ENCODE measurements at places on chromosomes 16 and 17. TPM values are rescaled to one million over a fixed set of nuclear protein-coding genes. Genes with fewer than 3 reads are reported as not detected.

DNA sequence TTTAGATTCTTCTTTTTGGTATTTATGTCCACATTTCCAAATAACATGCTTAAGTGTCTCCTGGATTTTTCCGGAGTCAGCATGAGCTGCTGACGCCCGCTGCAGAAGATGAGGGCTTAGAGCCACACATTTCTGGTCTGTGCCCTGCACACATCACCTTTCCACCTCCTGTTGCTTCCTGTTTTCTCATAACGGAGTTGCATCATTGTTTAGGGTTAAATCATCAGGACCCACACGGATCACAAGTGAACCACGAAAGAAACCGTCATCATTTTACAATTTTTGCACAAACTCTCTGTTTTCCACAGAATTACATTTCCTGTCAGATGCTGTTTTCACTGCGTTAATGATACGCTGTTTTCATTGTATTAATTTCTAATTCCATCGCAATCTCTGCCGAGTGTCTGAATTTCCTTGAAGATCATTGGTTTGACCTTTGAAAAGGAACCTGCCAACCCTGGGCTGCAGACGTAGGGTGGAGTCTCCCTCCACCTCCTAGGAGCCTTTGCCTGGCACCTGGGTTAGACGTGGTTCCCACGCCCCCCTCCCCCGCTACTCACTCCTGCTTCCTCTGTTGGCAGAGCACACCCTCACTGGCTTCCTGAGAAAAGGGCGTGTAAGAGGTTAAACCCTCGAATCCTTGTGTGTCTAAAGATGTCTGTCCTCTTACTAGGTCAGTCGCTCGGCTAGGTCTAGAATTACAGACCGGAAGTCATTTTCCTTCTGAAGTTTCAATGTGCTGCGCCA, 68.2 kb downstream of the RNF213 start:
- H3K27ac ChIP-seq: no peak overlapping the region
- no peak for DNase-seq
- no peak overlapping the region for H3K4me3 ChIP-seq
- H3K27me3 ChIP-seq: peaks cover 11% of the 10 kb centered on the region
- H3K36me3 ChIP-seq: peaks cover 63% of the 10 kb centered on the region

- H3K4me3 ChIP-seq: no peak overlapping the region
- no peaks in the 10 kb centered on the region for H3K27me3 ChIP-seq
- DNase-seq: no peak
- H3K4me1 ChIP-seq: no peaks in the 10 kb centered on the region
- H3K36me3 ChIP-seq: no peaks in the 10 kb centered on the region
These were observed 16.3 kb downstream of the HS3ST4 start for GRCh38 chr16:25707982-25708583.

DNA sequence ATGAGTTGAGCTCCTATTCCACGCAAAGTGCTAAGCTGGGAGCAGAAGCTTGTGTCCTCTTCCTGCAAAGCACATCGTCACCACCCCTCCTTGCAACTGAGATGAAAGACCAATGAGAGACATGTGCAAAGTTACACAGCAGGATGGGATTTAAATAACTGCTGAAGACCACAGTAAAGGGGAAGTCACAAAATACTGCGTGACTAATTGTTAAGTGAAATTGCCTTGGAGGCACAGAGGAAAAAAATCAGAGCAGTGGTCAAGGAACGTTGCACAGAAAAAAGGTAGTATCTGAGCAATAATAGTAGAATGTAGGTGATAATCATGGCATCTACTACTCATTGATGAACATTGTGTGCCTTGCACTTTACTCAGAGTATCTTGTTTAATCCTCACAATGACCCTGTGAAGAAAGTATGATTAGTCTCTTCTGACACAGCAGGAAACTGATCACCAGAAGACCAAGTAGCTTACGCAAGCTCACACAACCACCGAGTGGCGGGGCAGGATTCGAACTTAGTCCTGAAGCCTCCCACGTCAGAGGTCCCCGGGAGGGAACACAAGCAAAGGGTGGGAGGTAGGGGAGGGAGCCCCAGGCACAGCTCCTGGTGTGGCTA, 15.4 kb upstream of the MYO18A start:
- no peaks in the 10 kb centered on the region for H3K36me3 ChIP-seq
- no peak overlapping the region for H3K4me3 ChIP-seq
- H3K27me3 ChIP-seq: peaks cover 7% of the 10 kb centered on the region
- no peaks in the 10 kb centered on the region for H3K4me1 ChIP-seq

The TBC1D3G gene
- polyA plus RNA-seq: not detected

The MT3 gene
- not detected for polyA plus RNA-seq

DNA sequence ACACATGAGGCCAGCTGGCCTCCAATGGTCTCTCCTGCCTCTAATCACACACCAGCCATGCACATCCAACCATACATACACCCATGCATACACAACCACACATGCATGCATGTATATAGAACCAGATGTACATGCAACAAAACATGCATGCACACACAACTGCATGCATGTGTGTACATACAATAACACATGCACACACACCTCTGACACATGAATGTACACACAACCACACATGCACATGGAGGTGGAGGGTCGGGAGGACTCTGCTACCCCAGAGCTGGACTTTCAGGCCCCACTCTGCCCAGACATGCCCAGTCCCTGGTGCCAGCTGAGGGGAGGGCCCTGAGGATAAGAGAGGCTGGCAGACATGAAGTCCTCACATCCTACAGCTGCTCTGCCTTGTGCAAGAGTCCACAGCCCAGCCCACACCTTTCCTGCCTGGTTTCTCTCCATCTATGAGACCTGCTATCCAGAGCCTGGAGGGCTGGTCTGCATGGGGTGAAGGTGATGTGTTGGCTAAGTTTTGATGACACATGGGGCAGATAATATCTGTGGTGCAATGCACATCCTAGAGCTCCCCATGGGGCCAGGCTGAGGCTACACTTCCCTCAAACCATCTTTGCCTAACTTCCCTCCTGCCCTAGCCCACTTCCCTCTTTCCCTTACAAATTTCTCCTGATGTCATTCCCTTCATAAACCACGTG, 50.9 kb upstream of the SDK2 start:
- no peak overlapping the region for H3K27ac ChIP-seq
- no peak overlapping the region for H3K4me3 ChIP-seq
- DNase-seq: no peak
- no peaks in the 10 kb centered on the region for H3K36me3 ChIP-seq

GRCh38 chr16:23371368-23371767, 69.3 kb downstream of the SCNN1B start:
- H3K4me1 ChIP-seq: no peaks in the 10 kb centered on the region
- no peak overlapping the region for H3K27ac ChIP-seq
- no peaks in the 10 kb centered on the region for H3K36me3 ChIP-seq
- DNase-seq: no peak

- H3K4me3 ChIP-seq: no peak overlapping the region
- no peak overlapping the region for H3K27ac ChIP-seq
- DNase-seq: no peak
- peaks cover 3% of the 10 kb centered on the region for H3K27me3 ChIP-seq
These were observed 57.3 kb upstream of the BCO1 start for GRCh38 chr16:81181013-81181720.

GRCh38 chr17:2106308-2106955, 51.5 kb downstream of the HIC1 start:
- H3K27ac ChIP-seq: peak overlapping the region; percentile 34
- DNase-seq: no peak
- H3K4me3 ChIP-seq: no peak overlapping the region
- H3K4me1 ChIP-seq: peaks cover 20% of the 10 kb centered on the region
- H3K27me3 ChIP-seq: peaks cover 2% of the 10 kb centered on the region

- H3K27ac ChIP-seq: no peak overlapping the region
- H3K4me1 ChIP-seq: peaks cover 13% of the 10 kb centered on the region
- H3K4me3 ChIP-seq: peak overlapping the region; percentile 87
- peak; percentile 40 for DNase-seq
These were observed 2.0 kb upstream of the GLIS2 start for GRCh38 chr16:4313563-4314531.

GRCh38 chr17:7858522-7858810, 663 bp downstream of the CYB5D1 start:
- H3K36me3 ChIP-seq: no peaks in the 10 kb centered on the region
- H3K27me3 ChIP-seq: peaks cover 2% of the 10 kb centered on the region
- H3K4me1 ChIP-seq: peaks cover 2% of the 10 kb centered on the region
- no peak for DNase-seq
- no peak overlapping the region for H3K4me3 ChIP-seq

DNA sequence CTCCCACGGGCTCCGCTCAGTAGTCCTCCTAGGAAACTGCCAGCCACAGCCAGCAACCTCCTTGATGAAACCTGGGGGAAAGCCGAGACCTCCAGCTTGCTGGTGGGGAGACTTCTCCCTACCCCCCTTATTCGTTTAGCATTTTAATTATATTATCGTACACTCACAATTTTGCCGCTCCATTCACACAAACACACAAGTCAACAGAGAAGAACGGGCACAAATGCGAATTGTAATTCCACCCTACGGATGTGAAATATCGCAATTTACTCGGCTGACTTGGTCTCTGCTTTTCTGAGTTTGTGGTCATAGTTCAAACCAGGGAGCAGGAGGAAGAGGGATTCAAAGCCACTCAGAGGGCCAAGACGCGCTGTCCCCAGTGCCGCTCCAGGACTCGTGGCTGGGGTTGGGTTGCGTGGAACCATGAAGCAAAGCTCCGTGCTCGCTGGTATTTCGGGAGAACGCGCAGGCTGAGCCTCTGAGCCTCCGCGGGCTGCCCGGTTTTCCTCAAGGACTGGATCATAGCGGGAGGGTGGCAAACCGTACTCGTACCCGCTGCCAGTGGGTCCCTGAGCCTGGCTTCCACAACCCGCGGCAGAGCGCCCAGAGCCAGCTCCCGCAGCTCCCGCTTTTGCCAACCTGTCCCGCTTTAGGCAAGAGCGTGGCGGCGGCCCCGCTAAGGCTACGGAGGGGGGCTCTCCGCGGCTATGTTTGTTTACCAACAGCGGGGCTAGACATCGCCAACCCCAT, 2.0 kb downstream of the LHX1 start:
- no peak overlapping the region for H3K27ac ChIP-seq
- H3K36me3 ChIP-seq: no peaks in the 10 kb centered on the region
- peaks cover 55% of the 10 kb centered on the region for H3K4me1 ChIP-seq
- peak overlapping the region; percentile 5 for H3K4me3 ChIP-seq
- H3K27me3 ChIP-seq: peaks cover 54% of the 10 kb centered on the region

The MYH2 gene
- not detected for polyA plus RNA-seq

DNA sequence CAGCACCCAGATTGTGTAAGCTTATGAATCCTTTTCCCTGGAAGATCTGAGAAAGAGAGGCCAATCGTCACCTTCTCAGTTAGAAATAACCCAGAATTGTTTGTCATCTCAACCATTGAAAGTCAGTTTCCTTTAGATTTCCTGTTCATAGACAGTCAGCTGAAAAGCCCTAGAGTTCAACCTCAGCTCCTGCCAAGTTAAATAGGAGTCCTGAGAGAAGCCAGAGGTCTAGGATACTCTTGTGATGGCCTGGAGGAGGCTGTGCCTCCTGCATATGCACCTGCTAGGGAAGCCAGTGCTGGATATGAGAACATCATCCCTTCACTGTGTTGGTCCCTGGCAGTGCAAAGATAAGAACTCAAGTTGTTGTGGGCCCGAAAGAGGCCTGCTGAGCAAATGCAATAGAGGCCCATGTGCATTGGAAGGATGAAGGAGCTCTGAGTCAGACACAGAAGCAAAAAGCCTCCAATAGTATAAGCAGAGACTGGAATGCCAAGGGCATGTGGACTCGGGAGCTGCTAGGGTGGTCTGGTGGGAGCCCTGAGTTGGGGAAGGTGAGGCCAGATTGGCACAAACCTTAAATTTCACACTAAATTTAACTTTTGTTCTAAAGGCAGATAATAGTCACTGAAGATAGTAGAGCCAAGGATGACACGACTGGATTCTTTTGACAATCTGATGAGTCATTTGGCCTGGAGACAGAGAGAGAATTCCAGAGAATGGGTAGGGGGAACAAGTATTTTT, 520.9 kb upstream of the CDH5 start:
- no peaks in the 10 kb centered on the region for H3K36me3 ChIP-seq
- H3K27me3 ChIP-seq: peaks cover 9% of the 10 kb centered on the region
- no peak for DNase-seq
- H3K4me3 ChIP-seq: no peak overlapping the region

The CLEC18B gene
- polyA plus RNA-seq: not detected

DNA sequence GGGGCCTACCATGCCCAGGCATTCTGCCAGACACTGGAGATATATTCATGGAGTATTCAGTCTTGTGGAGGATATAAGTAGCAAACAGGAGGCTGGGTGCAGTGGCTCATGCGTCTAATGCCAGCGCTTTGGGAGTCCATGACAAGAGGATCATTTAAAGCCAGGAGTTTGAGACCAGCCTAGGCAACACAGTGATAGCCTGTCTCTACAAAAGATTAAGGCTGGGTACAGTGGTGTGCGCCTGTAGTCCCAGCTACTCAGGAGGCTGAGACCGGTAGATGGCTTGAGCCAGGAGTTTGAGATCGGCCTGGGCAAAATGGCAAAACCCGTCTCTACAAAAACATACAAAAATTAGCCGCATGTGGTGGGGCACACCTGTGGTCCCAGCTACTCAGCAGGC, 37.7 kb upstream of the CDH3 start:
- no peaks in the 10 kb centered on the region for H3K4me1 ChIP-seq
- DNase-seq: no peak
- H3K27me3 ChIP-seq: no peaks in the 10 kb centered on the region
- H3K36me3 ChIP-seq: no peaks in the 10 kb centered on the region
- no peak overlapping the region for H3K27ac ChIP-seq
- H3K4me3 ChIP-seq: no peak overlapping the region
